ENCODE measurements at places on chromosomes 5 and 9.
A peak's percentile ranks its signal among the peaks of the same experiment; 100 is the strongest.

GRCh38 chr9:137700911-137701310, 82.1 kb downstream of the EHMT1 start:
- DNase-seq, result no peak

- DNase-seq, result peak; percentile 52
These were observed 18.6 kb downstream of the CD74 start for GRCh38 chr5:150394131-150394530.

DNA sequence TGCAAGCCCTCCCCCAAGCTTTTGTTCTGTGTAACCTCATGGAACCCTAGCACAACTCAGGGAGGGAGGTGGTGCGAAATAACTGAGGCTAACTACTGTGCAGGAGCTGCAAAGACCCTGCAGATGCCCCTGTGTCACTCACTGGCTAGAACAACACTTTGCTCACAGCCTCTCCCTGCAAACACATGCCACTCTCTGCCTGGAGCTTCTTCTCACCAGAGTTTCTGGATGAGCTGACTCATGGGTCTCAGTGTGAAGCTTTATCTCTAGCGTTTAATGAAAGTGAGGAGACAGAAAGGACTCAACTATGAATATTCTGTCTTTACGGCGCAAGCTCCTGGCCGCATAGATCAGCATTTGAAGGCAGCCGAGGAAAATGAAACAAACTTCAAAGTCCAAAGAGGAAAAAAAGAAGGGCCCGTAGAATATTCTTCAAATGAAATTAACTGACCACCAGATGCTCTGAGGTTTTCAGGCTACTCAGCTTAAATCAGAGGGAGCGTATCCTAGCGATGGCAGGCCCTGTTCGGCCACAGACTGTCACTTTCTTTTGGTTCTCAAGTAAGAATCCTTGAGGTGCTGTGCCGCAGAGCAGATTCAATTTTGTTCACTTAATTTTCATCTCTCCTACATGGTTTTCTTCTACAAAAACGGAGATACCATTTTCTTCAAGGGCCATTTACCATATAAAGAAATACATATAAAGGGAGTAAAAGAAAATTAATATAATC, 77.7 kb upstream of the TAS2R1 start:
- DNase-seq, result no peak

DNA sequence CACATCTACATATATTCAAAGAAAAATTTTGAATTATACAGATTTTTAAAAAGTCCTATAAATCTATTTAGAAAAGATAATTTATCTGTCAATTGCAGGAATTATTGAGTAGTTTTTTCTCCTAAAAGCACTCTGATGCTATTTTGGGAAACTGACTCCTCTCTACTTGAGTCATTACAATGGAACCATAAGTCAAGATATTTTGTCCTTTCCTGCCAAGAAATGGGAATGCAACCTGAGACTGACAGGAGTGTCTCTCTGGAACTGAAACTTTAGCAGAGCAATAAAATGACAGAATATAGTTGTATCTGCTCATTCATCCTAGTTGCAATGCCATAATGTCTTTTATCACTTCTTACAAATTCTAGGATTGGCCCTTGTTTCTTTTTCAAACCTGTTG, 48.6 kb downstream of the CARTPT start:
- DNase-seq, result no peak

GRCh38 chr5:107542428-107542827, 128.3 kb downstream of the EFNA5 start:
- DNase-seq, result peak; percentile 94

DNA sequence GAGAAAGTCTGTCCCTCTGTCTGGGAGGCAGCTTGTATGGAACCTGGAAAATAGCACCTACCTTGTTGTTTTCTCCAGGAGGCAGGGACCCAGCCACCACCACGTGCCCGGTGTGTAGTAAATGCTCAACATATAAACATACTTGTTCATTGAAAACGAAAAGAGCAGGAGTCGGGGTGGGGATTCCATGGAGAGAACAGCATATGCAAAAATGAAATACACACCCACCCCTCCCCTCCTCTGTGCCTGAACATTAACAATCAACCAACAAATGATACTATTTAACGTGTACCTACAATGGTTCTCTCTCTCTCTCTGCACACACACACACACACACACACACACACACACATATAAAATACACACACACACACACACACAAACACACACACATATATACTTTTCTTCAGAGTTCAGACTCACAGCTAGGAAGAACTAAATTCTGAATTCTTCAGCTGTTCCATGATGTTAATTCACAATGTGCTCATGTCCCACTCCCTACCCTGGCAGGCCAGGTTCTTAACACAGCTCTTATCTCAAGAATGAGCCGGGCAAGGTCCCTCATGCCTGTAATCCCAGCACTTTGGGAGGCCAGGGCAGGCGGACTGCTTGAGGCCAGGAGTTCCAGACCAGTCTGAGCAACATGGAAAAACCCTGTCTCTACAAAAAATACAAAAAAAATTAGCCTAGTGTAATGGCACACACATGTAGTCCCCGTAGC, 16.3 kb upstream of the DENND1A start:
- no peak for DNase-seq

- no peak for DNase-seq
These were observed 114.4 kb downstream of the DOCK2 start for GRCh38 chr5:169751490-169751889.

DNA sequence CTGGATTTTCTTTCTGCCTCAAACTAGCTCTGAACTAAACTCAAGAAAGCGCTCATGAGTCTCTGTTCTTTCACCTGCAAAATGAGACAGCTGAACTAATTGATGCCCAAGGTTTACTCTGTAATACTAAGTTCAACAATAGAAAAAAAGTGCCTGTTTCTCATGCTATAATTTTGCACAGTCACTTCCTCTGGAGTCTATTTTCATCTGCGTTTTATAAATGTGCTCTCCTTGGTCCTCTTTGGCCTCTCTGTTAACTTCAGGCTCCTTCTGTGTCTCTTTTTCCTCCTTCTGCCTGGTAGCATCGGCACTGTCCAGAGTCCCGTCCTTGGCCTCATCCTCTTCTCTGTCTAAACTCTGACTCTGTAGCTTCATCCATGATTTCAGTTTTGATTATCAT, 311.9 kb upstream of the TLE4 start:
- no peak for DNase-seq

DNA sequence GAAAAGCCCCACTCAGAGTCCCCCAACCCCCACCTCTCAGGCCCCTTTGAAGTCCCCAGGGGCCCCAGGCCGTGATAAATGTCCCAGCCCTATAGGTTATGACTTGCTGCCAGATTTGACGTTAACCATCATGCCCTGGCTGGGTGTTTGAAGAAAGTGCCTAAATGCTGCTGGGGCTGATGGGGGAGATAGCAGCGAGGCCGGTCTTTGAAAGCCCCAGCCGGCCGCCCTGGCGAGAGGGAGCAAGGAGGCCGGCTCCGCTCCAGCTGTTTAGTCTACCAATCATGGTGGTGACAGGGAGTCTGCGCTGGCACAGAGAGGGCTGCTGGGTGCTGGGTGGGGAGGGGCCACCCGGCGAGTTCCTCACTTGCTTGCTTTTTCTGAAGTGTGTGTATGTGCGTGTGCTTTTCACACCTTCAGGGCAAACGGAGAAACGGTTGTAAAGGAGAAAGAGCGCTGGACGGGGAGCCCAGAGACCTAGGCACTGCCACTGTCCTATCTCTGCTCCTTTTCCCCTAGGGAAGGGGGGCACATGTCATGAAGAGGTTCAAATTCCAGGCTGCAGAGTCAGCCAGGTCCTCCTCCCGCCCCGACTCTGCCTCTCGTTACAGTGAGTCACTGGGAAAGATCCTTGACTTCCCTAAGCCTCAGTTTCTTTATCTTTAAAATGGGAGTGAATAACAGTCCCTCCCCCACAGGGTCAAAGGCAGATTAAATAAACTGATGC, 126.1 kb upstream of the HAND1 start:
- no peak for DNase-seq

GRCh38 chr5:10045376-10045775, 204.3 kb downstream of the ATPSCKMT start:
- DNase-seq, result no peak

- no peak for DNase-seq
These were observed 2.2 kb downstream of the NSMF start for GRCh38 chr9:137456864-137457405.

DNA sequence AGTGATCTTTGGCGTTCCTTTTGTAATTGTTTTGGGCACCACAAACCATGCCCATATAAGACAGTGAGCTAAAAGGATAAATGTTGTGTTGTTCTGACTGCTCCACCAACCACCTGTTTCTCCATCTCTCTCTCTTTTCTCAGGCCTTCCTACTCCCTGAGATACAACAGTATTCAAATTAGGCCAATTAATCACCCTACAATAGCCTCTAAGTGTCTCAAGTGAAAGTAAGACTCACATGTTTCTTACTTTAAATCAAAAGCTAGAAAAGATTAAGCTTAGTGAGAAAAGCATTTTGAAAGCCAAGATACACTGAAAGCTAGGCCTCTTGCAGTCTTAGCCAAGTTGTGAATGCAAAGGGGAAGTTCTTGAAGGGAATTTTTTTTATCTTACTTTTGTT, 268.8 kb upstream of the NREP start:
- DNase-seq, result no peak

GRCh38 chr9:113649054-113649453, 185.5 kb downstream of the RGS3 start:
- DNase-seq, result no peak

DNA sequence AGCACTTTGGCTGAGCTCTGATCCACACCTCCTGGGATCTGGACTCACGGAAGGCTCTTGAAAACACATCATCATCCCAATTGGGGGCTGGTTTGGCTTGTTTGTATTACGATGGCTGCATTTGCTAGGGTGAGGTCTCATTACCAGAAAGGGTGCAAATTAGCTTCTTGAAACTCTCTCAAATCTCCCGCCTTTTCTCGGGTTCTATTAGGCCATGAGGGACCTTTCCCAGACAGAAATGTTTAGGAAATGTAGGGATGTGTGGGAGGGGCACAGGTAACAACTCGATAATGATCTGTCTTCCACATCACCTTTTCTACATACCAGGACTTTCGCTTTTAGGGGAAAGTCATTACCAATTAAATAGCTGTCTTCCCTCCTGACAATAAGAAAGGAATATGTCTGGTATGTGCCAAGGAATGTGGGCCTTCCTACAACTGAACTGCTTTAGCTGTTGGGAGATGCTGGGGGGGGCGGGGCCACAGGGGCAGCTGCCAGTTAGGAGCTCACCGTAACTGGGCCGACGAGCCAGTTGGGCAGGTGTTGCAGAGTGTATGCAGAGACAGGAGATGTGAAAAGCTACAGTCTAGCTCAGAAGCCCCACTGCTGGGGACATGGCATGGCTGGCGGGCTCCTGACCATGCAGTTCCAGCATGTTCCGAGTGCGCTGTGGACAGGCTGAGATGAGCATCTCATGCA, 71.2 kb downstream of the AK8 start:
- no peak for DNase-seq

- DNase-seq, result no peak
These were observed 148.5 kb upstream of the MRPS30 start for GRCh38 chr5:44660251-44660650.

GRCh38 chr5:118548761-118549720, 439.3 kb downstream of the DTWD2 start:
- peak; percentile 24 for DNase-seq

DNA sequence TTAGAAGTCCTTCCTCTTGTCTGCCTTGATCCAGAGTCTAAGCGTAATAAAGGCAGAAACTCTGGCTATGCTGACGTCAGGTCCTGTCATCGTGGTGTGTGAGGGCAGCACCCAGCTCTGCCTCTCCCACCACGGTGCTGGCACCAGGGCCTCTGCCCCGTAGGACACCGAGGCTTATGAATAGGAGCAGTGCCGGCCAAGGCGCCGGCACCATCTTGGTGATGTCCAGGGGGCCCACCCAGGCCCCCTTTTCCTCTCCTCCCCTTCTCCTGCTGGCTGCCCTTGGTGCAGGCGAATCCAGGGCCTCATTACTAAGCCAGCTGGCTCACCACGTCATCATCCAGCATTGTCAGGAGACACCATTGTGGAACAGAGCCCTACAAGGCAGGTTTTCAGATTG, 252.3 kb downstream of the FANCC start:
- DNase-seq, result no peak

GRCh38 chr5:127092690-127093089, 19.4 kb upstream of the C5orf63 start:
- DNase-seq, result no peak

DNA sequence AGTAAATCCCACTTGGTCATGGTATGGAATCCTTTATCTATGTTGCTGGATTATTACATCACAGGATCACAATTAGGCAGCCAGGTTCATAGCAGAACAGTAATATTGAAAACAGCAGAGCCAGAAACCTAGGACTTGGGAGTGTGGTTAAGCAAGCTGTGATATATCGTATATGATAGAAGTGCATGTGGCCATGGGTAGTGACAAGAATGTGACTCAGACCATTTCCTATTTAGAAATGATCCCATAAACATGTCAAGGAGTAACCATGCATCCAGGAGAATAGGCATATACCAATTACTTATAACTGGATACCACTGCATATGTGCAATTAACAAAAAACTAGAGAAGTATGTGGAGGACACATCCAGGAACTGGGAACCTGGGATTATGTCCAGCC, 31.2 kb downstream of the AMBP start:
- DNase-seq, result no peak

DNA sequence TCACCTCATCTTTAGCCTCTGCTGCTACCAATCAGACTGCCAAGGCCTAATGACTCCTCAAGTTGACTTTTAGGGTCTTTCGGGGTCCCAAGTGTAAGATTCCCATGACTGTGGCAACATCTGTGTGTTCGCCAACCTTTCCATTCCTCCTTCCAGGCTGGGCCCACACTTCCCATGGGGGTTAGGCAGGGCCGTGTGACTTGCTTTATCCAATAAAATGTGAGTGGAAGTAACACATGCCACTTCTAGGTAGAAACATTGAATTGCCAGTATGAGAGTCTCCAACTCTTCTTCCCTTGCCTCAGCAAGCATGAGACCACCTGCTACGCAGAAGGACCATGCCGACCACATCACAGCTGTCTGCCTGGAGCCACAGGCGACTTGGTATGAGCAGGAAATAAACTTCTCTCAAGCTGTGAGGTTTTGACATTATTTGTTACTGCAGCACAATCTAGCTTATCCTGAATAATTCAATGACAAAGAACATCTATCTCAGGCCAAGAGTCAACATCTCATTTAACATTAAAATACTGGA, 190.4 kb upstream of the IER5L start:
- no peak for DNase-seq

DNA sequence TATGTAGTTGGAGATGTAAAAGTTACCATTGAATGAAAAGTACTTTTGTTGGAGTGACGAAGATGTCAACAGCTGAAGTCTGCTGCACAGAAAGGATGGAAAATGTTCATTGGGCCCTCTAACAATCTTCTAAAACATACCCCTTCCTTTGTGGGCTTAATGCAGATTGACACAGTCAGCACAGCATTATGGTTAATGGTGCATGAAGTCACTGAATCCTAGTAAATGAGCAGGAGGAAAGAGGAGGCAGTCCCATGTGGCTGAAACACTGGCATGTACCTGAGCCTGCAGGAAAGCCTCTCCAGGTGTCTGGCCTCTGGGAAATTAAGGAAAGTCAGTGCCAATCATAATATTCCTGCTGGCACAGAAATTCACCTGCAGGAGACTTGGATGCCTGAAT, 153.8 kb downstream of the ARL15 start:
- no peak for DNase-seq

- no peak for DNase-seq
These were observed 3.8 kb upstream of the TOR4A start for GRCh38 chr9:137273611-137274320.

GRCh38 chr9:107767711-107768110, 278.1 kb upstream of the KLF4 start:
- DNase-seq, result no peak

Data from RCC 7860 (cell line).